ENCODE measurements at places on chromosomes 11 and 22. TPM values are rescaled to one million over a fixed set of nuclear protein-coding genes. Genes with fewer than 3 reads are reported as not detected.

- DNase-seq, result no peak
Observed at GRCh38 chr11:117868088-117868487, 8.4 kb downstream of the FXYD6 start.

GRCh38 chr22:19710020-19710768 is 4.1 kb upstream of the SEPTIN5 start:
- no peak for DNase-seq

- no peak for DNase-seq
Observed at GRCh38 chr11:133669371-133670053, 137.2 kb upstream of the OPCML start.

DNA sequence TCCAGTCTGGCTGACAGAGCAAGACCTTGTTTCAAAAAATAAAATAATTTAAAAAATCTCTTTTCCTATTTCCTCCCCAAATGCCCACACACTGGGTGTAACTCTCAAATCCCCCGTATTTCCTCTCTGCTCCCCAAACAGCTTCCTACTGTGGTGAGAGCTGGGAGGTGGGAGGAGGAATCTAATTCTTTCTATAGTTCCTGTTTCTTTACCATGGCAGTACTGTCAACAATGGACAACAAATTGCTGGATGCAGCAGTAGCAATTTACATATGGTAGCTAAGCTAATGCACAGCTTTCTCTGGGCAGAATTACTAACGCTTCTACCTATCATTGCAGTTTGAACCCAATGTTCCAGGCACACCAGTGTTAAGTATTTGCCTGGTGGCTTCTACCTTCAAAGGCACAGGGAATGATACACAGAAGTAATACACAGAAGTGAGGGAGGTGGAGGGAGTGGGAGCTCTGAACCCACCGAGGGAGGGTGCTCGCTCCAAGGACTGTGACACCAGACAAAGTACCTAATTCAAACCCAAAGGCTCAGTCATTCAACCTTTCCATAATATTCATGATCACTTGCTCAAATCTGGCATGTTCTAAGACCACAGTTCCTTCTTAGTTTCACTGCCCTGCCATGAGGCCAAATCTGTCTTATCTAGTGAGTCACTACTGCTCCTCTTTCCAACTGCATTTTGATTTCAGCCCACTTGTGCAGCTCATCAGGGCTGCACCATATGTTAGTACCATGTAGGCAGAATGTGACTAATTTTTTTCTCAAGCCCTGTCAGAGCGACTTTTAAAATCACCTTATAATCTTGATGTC is 37.9 kb downstream of the CELF1 start:
- DNase-seq, result no peak

GRCh38 chr11:46845440-46845739 is 690 bp downstream of the CKAP5 start:
- no peak for DNase-seq

DNA sequence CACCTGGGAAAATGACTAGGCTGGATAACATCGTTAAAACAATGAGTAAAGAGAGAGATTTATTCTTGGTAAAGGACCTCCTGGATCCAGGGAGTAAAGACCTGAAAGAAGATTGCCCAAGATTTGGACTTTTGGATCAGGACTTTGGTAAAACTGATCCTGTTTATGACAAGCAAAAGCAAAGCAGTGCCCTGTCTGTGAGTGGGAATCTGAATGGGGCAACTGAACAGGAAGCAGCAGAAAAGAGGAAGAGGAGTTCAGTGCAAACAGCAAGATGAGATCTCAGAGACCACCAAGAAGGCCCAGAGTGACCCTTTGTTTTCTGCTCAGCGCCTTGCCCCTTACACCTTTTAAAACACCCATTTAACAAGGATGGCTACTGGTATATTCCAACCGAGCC is 122.0 kb downstream of the VPREB1 start:
- no peak for DNase-seq

Gene COA4
- 251 TPM for polyA plus RNA-seq
